Activated CD4-positive, CD25-positive, alpha-beta regulatory T cell treated with anti-CD3 and anti-CD28 coated beads, Interleukin-2, amount 50 U/mL, for 72 hours (primary cell): ENCODE measurements at places on chromosomes 6 and 20.

GRCh38 chr20:63591147-63591533 is 17.1 kb upstream of the HELZ2 start:
- no peak for DNase-seq

DNA sequence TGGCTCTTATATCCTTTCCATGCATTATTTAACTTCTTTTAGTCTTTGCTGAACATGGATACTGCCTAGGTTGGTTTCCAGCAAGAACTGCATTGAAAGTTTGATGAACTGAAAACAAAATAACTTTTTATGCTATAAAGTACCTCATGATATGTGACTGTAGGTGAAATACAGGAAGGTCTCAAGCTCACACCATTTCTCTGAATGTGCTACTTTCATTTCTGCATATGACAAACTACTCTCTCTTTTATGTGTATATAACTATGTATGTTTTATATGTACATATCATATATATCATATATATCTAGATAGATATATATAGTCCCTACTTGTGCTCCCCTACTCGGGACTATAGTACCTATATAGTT is 65.9 kb downstream of the AIG1 start:
- no peak for DNase-seq

GRCh38 chr20:48489656-48490055 is 338.1 kb downstream of the PREX1 start:
- DNase-seq: no peak

DNA sequence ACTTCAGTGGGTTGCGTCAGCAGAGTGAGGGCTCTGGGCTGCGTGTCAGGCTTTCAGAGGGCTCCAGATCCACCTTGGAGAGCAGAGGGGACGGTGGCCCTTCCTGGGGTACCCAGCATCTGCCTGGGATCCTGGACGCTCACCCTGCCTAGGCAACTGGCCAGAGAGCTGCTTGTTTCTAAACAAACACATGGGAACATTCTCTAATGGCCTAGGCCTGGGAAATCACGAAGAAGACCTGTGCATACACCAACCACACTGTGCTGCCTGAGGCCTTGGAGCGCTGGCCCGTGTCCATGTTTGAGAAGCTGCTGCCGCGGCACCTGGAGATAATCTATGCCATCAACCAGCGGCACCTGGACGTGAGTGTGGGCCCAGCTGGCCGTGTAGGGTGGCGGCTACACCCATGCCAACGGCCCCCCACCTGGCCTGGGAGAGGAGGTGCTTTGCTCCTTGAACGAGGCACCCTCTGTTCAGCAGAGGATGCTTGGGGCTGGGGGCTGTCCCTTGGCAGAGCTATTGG is 32.2 kb downstream of the PYGB start:
- DNase-seq: no peak

GRCh38 chr20:38927902-38928578 is 1.8 kb downstream of the FAM83D start:
- DNase-seq: no peak

DNA sequence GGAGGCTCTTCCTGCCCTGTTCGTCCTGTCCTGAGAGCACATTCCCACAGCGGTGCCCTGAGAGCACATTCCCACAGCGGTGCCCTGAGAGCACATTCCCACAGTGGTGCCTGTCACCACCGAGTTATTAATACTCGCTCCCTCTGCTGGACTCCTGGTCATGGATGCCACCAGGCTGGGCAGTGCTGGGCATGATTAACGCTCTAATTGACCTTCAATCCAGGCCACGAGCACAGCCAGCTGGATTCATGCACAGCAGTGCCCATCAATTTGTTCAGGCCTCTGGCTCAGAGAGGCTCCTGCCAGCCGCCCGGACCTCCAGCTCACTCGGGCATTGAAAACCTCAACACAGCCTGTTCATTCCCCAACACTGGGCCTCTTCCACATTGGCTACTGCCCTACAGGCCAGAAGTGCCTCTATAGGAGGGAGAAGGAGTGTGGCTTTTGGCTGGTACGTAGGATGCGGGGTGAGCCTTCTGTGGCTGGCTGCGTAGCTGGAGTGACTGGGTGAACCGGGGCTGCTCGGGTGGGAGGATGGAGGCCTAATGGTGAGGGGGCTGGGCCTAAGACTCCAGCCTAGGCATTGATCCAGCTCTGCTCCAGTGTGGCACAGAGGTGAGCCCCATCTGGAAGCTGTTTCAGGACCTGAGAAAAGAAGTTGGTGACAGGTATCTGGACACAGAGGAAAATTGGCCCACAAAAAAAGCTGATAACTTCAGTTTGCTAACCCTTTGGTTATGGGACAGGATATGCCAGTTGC is 9.3 kb downstream of the IP6K3 start:
- DNase-seq: no peak

DNA sequence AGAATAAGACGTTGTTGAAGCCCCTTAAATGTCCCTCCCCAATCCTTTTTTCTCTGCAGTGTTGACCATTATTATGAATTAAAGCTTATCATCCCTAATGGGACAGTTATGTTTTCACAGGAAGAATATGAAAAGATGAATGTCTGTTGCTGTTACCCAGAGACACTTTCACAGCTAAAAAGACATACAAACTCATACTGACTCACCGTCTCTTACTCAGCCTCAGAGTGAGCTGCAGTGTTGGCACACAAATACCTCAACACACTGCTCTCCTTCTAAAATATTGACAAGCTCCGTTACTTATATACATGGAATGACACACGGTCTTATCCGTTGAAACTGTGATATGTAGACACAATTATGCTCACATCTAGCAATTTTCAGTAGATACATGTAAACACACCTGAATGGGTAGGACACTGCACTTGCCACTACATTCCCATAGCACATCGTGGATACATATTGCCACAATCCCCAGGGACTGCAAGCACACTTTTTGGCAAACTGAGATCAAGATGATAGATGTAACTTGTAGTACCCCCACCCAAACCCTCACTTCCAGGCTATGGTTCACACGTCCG is 9.6 kb upstream of the SAPCD1 start:
- DNase-seq: no peak

DNA sequence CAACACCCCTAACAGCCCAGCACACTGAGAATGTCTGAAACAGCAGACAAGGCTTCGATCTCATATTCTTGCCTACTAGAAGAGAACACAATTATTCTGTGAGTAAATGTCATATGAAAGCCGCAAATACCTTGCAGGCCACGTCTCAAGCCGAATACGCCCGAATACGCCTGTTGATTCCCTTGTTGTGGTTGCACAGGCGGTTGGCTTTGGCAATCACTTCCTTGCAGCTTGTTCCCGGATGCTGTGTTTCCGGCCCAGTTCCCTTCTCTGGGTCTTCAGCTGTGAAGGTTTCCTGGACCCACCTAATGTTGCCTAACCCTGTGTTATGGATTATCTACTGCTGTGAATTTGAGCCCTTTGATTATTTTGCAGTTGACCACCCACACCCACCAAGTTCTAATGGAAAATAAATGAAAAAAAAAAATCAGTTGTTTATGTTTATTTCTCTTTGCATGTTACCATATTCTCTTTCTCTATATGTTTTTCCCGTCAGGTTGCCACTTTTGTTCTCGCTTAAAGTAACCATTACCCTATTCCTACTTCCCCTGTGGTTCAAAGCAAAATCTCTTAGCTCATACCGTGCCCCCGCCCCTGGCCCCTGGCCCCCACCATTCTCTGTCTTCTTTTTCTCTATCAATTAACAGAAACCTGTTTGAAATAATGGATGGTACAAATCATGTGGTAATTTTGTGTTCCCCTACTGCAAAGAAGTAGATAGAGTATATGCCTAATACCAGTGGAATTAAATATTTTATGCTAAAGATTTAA is 172.4 kb downstream of the ADGB start:
- peak; percentile 30 for DNase-seq

DNA sequence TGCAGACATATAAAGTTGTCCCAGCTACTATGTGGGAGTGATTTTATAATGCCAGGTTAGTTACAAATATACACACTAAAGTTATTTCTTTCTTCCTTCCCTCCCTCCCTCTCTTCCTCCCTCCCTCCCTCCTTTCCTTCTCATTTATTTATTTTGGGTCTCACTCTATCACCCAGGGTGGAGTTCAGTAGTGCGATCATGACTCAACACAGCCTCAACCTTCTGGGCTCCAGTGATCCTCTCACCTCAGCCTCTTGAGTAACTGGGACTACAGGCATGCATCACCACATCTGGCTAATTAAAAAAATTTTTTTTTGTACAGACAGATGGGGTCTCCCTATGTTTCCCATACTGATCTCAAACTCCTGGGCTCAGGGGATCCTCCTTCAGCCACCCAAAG is 59.2 kb downstream of the PHF20 start:
- DNase-seq: no peak

DNA sequence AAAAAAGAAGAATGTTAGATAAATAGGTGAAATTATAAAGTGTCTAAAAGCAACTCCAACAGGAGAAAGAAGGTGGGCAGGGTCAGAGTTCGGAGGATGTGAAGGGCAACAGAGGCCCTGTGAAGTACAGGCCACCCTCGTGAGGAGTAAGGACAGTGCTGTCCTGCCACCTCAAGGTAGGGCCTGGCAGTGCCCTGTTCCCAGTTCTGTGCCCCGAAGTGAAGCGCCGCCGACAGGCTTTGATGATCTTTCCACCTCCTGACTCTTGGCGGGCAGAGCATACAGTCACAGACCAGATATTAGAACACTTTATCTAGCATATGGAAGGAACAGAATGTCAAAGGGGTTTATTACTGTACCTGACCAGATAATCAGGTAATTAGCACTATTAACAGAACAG is 75.8 kb downstream of the GJA10 start:
- no peak for DNase-seq

DNA sequence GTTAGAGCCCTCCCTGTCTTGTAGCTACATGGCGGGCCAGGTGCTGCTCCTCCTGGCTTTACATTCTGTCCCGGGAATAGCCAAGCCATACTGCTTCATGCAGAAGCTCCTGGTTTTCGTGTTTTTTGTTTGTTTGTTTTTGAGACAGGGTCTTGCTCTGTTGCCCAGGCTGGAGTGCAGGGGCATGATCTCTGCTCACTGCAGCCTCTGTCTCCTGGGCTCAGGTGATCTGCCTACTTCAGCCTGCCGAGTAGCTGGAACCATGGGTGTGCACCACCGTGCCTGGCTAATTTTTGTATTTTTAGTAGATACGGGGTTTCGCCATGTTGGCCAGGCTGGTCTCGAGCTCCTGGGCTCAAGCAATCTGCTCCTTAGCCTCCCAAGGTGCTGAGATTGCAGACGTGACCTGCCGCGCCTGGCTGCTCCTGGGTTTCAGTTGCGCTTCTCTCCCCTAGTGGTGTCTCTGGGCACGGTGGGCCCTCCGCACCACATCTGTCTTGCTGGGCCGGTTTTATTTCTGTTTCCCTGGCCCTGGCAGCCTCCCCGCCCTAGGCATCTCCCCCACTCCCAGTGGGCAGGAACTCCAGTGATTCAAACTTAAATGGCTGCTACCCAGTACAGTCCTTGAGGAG is 12.9 kb downstream of the CDYL start:
- no peak for DNase-seq

- peak; percentile 31 for DNase-seq
These were observed at the start of gene KHDRBS2 for GRCh38 chr6:62285612-62286469. KHDRBS2 (minus strand) TSS chr6:62286225.

- peak; percentile 50 for DNase-seq
These were observed 3.1 kb upstream of the ULBP2 start for GRCh38 chr6:149938571-149939355.

GRCh38 chr20:37378420-37378784 is 32.5 kb downstream of the SRC start:
- peak; percentile 7 for DNase-seq

GRCh38 chr20:278607-279571 is 11.7 kb downstream of the C20orf96 start:
- no peak for DNase-seq

- DNase-seq: no peak
These were observed 1035.3 kb upstream of the GJE1 start for GRCh38 chr6:141097471-141097870.

DNA sequence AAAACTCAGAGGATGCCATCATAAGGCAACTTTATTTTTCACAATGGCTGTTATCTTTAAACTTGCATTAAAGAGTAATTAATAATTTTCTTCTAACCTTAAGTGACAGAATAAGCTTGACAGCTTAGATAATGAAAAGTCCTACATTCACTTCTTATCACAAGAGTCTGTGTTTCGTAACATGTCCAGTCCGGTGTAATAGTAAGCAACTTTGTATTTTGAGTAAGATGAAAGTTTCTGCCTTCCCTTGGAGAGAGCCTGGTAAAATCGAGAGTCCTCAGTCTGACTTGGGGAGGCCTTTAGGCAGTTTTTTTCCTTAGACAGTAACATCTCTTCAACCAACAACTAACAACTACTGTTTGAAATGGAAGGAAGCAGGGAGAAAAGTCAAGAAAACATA is 195.6 kb downstream of the GRM1 start:
- no peak for DNase-seq

DNA sequence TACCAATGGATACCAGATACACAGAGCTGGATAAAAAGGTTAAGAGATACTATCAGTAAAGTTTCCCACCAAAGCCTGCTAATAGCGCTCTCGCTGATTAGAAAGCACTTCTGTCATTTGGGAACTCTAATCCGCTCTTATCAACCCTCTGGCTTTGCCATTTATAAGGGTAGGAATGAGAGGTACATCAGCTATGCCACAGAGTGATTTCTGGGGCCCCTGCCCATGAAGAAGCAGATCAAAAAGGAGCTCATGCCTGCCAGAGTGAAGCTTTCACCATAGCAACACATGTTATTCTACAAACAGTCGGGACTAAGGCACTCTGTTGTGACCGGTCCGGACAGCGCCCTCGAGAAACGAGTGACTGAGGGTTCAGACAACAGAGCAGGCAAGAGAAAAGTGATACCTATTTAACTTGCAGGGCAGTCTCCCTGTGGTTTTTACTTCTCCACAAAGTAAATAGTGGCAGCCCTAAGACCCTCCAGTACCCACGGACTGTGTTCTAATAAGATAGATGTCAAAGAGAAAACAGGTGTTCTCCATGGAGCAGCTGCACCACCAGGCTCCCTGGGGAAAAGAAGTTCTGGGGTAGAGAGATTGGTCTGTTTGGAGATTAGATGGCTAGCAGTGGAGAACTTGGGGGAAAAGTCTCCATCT is 5.6 kb downstream of the TRAM2 start:
- DNase-seq: no peak

DNA sequence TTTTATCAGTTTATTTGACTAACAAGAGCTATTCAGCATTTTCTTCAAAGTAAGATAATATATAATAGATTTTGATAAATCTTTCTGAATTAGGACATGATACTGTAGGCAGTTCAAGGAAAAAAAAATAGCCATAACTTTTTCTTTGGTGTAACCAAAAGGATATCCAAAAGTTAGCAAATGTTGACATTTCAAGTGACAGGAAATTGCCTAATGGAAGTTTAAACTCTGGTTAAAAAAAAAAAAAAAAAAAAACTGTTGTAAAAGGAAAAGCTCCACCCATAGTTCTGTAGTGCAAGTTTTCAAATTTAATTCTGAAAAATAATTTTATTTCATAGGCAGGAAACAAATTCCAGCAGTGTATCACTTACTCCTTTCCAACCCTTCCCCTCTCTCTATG is 18.8 kb downstream of the HEBP2 start:
- DNase-seq: no peak

- DNase-seq: no peak
These were observed 19.9 kb upstream of the KHDC1 start for GRCh38 chr6:73282871-73283270.

DNA sequence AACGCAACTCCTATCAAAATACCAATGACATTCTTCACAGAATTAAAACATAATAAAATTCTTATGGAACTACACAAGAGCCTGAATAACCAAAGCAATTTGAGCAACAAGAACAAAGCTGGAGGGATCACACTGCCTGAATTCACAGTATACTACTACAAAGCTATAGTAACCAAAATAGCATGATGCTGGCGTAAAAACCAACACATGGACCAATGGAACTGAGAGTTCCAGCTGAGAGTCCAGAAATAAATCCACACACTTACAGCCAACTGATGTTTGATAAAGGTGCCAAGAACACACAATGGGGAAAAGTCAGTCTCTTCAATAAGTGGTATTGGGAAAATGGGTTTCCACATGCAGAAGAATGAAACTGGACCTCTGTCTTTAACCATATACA is 6.9 kb downstream of the MLIP start:
- DNase-seq: no peak
